Aorta (tissue), 5 donors: ENCODE measurements at places on chromosomes 1 and 21.

- H3K4me1 ChIP-seq: no peaks in the 10 kb centered on the region
- no peak for DNase-seq
- H3K4me3 ChIP-seq: no peak overlapping the region
- H3K27ac ChIP-seq: no peak overlapping the region
These were observed 5.7 kb upstream of the PPM1J start for GRCh38 chr1:112720800-112721199.

- H3K4me3 ChIP-seq: no peak overlapping the region
- no peaks in the 10 kb centered on the region for H3K27me3 ChIP-seq
- no peak overlapping the region for H3K27ac ChIP-seq
These were observed 4.3 kb upstream of the KRTAP13-1 start for GRCh38 chr21:30391492-30392025.

DNA sequence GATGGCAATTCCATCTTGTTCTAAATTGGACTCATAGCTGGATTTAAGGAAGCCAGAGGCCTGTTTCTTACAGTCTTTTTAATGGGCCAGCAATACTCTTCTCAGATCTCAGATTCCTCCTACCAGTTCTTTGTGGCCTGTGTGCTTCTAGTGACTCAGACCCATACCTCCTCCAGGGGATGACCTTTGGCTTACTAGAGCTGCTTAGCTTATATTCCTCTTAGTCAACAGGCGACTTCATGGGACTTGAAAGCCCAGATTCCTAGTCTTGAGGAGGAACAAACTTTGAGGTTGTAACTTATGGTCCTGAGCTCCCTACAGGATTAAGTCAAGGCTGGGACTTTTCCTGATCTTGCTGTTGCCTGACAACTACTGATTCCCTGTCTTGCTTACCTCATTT lies 12.4 kb upstream of the PAPPA2 start:
- no peak overlapping the region for H3K27ac ChIP-seq
- no peaks in the 10 kb centered on the region for H3K36me3 ChIP-seq
- H3K4me3 ChIP-seq: no peak overlapping the region
- H3K4me1 ChIP-seq: no peaks in the 10 kb centered on the region
- H3K27me3 ChIP-seq: peaks cover 2% of the 10 kb centered on the region

- no peaks in the 10 kb centered on the region for H3K27me3 ChIP-seq
- peaks cover 3% of the 10 kb centered on the region for H3K36me3 ChIP-seq
- H3K4me3 ChIP-seq: peak overlapping the region; percentile 72
- DNase-seq: peak; percentile 63
- no peaks in the 10 kb centered on the region for H3K4me1 ChIP-seq
These were observed 741 bp downstream of the RGS2 start for GRCh38 chr1:192809307-192810252.

DNA sequence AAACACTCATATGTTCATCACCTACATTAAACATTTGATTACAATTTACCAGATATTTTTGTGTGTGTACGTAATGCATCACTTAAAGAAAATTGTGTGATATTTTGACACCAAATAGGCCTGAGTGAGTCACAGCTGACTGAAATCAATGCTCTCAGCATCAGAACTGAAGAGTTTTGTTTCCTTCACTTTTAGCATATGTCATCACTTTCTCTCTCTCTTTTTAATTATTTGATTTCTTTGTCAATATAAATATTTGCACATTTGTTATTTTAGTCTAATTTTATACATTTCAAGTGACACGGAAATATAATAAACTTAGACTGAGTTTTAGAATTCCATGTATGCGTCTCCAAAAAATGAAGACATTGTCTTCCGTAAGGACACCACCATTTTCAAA lies 545.3 kb downstream of the PTPRC start:
- H3K4me3 ChIP-seq: no peak overlapping the region
- no peaks in the 10 kb centered on the region for H3K27me3 ChIP-seq
- H3K27ac ChIP-seq: no peak overlapping the region
- no peak for DNase-seq
- H3K36me3 ChIP-seq: no peaks in the 10 kb centered on the region

DNA sequence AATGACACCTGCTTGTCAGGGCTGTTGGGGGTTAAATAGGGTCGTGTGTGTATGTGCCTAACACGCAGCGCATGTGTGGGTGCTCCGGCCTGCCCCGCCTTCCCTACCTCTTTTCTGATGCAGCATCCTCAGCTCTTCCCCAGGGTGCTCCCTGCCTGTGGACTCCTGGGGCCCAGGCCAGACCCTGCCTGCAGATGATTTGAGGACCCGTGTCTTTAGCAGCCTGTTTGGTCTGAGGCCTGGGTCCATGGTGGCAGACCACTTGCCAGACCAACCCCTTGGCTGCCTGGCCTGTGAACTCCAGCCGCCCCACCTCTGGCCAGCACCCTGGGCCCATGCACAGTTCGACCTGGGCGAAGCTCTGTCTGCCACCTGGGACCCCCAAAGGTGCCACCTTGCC lies 57.0 kb upstream of the SIM2 start:
- no peaks in the 10 kb centered on the region for H3K27me3 ChIP-seq
- H3K4me1 ChIP-seq: no peaks in the 10 kb centered on the region
- H3K27ac ChIP-seq: no peak overlapping the region
- DNase-seq: no peak
- no peaks in the 10 kb centered on the region for H3K36me3 ChIP-seq

DNA sequence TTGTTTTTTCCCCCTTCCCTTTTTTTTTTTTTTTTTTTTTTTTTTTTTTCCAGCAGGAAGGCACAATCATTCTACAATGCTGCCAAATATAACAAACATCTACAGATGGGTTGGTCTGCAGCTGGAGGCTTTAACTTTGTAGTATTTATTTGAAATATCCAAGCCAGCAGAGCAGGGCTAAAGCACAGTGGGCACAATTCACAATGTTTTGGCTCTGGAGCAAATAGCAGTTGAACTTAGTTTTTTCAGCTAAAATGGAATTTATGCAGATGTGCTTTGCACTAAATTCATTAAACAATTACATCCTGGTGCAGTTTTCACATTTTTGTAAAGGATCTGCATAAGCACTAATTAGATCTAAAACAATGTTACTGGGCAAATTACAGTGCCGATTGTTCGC lies 39.8 kb upstream of the ZBTB18 start:
- DNase-seq: no peak
- no peaks in the 10 kb centered on the region for H3K36me3 ChIP-seq
- no peak overlapping the region for H3K27ac ChIP-seq
- H3K4me3 ChIP-seq: no peak overlapping the region

- DNase-seq: no peak
- H3K4me3 ChIP-seq: no peak overlapping the region
- no peaks in the 10 kb centered on the region for H3K36me3 ChIP-seq
- H3K27me3 ChIP-seq: no peaks in the 10 kb centered on the region
- no peaks in the 10 kb centered on the region for H3K4me1 ChIP-seq
These were observed 437.1 kb downstream of the PTBP2 start for GRCh38 chr1:97158691-97159096.

DNA sequence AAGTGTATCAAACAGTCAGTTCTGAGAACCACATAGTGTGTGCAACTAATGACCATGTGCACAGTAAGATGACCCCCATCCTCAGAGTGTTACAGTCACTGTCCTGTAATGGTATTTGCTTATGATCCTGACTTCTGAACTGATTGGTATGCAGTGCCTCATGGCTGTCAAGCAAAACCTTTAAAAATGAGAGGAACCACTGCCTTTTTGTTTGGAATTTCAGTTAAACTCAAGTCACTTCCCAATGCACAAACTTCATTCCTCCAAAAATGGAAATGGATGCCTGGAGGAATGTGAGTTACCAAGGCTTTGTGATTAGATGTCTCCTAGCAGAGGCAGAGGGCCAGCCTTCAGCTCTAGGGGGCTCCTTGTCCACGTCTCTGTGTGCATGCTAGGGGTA lies 10.5 kb downstream of the C1orf198 start:
- peaks cover 4% of the 10 kb centered on the region for H3K4me1 ChIP-seq
- H3K27ac ChIP-seq: peak overlapping the region; percentile 90
- no peak for DNase-seq
- H3K36me3 ChIP-seq: peaks cover 4% of the 10 kb centered on the region
- no peak overlapping the region for H3K4me3 ChIP-seq
- H3K27me3 ChIP-seq: no peaks in the 10 kb centered on the region

DNA sequence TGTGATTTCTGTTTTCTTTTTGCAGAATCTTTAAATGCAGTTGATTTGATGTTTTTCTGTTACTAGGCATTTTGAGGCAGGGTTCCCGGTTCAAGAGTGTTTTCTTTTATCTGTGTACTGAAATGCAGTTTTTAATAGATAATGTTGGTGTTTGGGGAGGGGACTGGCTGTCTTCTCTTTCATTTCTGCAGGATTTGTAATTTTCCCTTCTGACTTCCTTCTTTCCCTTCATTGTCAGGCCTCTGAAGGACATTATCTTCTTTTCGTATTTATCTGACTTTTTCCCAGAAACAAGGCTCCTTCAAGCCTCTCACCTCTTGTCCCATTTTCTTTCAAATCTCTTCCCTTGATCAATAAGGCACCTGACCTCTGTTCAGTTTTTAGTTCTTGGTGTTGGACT lies 1.5 kb upstream of the GALNT2 start:
- no peak for DNase-seq
- no peaks in the 10 kb centered on the region for H3K4me1 ChIP-seq
- no peak overlapping the region for H3K27ac ChIP-seq
- H3K36me3 ChIP-seq: no peaks in the 10 kb centered on the region
- no peak overlapping the region for H3K4me3 ChIP-seq
- H3K27me3 ChIP-seq: no peaks in the 10 kb centered on the region
